ENCODE measurements at places on chromosomes 2 and 18.
A peak's percentile ranks its signal among the peaks of the same experiment; 100 is the strongest.

- DNase-seq: peak; percentile 23
Observed at GRCh38 chr2:88545118-88545517, 82.1 kb downstream of the EIF2AK3 start.

- no peak for DNase-seq
Observed at GRCh38 chr2:172098650-172099471, 3.8 kb downstream of the DLX2 start.

- DNase-seq: no peak
Observed at GRCh38 chr18:45775743-45776142, 49.7 kb upstream of the SIGLEC15 start.

DNA sequence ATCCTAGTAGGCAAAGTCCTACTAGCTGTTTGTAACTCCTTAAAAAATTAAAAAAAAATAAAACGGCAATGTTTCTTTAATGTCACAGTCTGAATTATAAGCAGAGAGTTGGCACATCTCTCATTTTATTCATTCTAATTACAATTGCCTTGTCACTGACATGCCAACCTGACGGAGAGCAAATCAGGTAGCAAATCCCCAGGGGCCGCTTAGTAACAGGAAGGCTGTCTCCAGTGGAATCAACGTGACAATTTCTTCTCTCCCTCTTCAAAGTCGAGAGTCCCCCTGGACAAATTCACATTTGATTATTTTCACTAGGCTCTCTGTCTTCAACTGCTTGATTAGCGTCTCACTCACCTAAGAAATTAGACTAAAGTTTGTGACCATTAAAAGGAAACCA lies 1598.9 kb upstream of the PIK3C3 start:
- no peak for DNase-seq

- no peak for DNase-seq
Observed at GRCh38 chr2:57444752-57445430, 601.7 kb upstream of the VRK2 start.

- no peak for DNase-seq
Observed at GRCh38 chr18:9824474-9824832, 61.3 kb upstream of the TXNDC2 start.

DNA sequence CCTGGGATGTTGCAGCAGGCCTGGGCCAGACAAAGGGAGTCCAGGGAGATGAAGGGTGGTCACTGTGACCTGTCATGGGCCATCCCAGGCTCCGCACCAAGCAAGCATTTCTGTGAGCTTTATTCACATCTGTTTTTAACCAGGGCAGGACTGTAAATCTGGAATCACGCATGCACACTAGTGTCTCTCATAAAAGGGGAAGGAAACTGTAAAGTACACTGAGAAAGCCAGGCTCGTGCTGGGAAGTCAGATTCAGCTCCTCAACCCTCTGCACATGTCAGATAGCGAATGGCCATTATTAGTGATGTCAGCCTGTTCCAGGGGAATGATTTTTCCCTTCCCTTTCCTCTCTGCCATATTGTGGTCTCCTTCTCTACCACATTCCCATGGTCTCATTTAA lies 818.6 kb upstream of the RAB6C start:
- DNase-seq: no peak

DNA sequence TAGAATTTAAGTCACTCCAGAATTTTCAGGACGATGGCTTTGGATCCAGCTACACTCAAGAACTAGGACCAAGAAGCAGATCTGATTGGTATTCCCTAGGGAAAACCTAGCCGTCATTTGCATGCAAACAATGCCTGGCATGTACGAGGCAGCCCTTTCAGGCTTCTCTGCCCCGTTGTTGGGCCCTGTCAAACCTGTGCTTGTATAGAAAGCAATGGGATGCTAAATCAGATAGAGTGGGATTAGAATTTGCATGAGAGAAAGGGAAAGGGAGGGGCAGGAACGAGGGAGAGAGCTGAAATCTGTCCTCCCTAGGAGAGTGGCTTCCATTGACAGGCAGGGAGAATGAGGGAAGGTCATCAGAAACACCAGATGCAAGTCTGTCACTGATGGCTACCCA lies 28.6 kb downstream of the ARID5A start:
- DNase-seq: no peak

GRCh38 chr2:174263997-174264396 lies 15.7 kb upstream of the OLA1 start:
- DNase-seq: no peak

GRCh38 chr2:172438741-172439508 lies 11.5 kb downstream of the ITGA6 start:
- no peak for DNase-seq

- DNase-seq: no peak
Observed at GRCh38 chr2:10759151-10759714, 37.8 kb downstream of the ATP6V1C2 start.

GRCh38 chr2:230319211-230319862 lies 7.7 kb upstream of the SP140L start:
- no peak for DNase-seq

GRCh38 chr2:178238154-178238521 lies 43.8 kb downstream of the OSBPL6 start:
- no peak for DNase-seq

- DNase-seq: no peak
Observed at GRCh38 chr2:148338541-148338940, 306.0 kb upstream of the EPC2 start.

- DNase-seq: no peak
Observed at GRCh38 chr18:48033790-48034650, 103.6 kb upstream of the SMAD2 start.

DNA sequence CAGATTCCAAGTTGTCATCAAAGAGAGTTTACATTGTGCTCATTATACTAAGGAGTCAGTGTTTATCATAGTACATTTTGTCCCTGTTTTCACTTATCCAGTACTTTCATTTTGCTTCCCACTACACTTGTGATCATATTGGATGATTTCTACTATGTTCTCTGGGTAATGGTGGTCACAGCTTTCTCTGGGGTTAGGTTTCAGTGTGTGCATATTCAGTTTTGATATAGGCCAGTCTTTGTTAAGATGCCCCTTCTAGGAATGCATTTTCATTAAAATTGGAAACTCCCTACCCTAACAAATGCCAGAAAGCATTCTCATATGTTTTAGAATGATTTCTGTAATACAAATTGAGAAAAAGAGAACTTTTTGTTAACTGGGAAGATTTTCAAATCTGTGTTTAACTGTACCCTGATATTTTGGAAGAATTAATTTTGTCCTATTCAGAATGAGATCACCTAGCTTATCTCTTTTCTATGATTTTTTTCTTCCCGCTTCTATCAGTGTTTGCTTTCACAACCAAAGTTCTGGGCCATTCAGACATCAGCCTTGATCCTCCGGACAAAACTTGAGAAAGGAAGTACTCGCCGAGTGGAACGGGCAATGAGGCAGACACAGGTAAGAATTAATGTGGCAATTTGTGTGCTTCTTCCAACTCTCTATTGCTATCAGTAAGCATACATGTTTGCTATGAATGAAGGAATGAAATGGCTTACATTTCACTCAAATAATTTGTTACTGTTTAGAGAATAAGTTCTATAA lies 74.6 kb downstream of the TTC27 start:
- no peak for DNase-seq

DNA sequence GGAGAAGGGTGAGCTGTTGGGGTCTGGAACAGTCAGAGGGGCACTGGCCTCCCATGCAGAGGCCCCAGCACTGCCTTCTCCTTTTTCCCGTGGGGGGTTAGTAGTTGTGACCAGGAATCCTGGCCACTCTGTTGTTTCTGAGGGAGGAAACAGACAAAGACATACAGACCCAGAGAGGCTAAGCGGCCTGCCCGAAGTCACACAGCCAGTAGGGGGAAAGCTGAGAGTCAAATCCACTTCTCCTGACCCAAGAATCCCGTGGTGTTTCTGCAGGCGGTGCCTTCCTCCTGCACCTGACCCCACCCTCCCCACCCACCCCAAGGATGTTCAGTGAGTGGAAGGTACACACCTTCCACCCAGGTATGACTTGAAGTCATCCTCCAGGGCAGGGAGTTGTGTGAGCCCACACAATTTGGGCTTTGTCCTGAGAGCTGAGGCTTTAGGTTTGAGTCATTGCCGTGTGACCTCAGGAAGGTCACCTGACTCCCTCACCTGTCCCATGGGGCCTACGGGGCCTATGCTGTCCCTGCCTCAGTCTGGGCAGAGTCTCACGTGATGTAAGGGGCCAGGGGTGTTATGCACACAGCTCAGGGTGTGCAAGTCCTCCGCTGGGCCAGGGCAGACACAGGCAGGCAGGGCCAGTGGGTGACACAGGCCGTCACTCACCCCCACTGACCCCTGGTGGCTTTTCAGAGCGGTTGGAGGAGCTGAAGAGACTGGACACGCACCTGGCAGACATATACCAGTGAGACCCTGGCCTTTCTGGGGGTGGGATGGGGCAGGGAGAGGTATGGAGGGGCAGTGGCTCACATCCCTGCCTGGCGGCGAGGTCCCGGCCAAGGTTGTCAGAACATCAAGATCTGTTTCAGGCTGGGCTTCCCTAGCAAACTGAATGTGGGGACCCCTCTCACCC lies 5.0 kb downstream of the NT5DC4 start:
- no peak for DNase-seq

DNA sequence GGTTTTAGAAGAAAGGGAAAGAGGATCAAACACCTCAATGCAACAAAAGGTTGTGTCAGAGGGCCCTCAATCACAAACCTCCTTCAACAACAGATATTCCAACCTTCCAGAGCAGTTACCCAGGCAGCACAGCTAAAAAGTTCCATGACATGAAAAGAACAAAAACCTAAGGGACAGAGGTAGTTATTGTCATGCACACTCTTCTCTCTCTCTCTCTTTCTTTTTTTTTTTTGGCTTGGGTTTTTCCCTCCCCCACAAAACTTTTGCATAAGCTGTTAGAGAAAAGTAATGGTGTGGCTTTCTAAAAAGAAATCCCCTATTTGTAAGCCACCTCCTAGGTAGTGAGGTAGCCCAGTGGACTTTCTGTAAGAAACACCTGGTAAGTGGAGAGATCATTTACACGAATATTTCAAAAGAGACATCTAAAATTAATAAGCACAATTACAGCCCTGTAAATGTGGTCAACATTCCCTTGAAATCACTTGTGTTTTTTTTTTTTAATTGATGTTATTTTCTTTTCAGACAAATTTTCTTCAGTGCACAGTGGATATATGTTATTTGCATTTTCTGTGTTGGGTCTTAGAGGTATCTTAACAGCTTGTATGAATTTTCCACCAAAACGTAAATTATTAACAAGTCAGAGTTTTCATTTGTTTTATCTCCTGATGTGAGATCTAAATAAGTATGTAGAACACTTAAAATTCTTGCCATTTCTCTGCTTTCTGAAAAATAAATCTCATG lies 48.4 kb downstream of the ZEB2 start:
- no peak for DNase-seq

DNA sequence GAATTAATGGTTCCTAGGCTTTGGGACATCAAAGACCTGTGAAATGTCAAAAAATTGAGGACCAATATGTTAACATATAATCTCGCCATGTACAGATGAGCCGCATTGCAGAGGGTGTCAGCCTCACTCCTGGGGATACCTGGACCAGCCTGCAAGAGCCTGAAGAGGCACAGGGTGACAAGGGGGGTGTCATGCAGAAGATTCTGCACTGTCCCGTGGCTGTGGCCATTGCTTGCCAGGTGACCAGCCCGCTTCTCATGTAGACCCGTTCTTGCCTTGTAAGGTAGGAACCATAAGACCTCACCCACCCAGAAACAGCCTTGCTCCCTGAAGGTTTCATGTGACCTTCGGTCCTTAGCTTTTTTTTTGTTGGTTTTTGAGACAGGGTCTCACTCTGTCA lies 37.5 kb downstream of the TMEM37 start:
- no peak for DNase-seq

DNA sequence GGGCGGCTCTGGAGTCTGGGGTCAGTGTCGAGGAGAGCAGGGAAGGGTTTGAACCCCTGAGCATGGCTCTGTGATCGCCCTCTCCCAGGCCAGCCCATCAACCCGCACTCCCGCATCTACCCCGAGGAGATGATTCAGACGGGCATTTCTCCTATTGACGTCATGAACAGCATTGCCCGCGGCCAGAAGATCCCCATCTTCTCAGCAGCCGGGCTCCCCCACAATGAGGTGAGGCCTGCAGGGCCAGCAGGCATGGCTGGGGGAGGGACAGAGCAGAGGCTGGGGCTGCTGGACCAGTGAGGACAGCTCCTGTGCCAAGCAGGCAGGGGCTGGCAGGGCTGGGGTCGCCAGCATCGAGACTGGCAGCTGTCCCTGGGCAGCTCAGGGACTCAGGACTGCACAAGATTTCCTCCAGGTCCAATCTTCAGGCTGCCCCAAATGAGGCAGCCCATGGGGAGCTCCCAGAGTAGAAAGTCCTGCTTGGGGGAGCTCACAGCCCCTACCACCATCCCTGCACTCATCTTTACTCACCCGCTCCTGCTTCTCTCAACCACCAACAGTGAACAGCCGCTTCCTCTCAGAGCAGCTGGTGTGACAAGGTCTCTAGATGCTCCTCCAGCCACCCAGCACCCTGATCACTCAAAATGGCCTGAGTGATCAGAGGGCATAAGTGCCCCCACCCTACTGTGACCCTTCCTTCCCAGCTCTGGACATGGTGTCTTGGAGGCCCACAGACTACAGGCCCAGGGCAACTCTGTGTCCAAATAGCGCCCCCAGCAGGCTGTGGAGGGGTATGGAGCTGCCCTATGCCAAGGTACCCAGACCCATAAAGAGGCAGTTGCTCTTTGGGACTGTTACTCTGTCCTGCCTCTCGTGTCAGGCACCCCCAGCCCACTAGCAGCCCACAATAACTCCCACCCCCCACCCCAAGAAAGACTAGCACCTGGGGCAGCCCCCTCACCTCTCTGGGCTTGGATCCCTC lies 18.3 kb upstream of the ANKRD53 start:
- DNase-seq: no peak

DNA sequence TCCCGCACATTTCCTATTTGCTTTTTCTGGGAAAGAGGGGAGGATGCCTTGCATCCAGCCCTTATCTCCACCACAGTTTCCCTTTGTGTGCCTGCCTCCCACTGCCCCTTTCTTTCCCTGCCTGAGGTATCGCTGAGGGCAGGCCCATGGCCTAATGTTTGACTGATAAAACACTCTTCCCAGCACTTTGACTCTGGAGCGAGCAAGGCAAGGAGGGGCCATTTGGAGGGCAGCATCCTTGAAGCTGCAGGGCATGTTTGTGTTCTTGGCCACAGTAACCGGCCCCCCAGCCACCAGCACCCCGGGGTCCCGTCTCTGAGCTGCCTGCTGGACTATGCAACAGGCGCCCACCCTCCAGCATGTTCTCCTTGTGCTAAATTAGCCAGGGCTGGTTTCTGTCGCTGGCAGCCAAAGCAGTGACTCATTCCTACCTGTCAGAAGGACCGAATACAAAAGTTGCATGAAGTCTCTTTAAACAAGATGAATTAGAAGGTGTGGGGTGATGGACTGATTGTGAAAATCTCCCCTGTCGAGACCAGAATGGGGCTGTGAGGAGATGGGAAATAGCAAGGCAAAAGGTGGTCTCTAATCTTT lies 50.7 kb downstream of the BCL2L11 start:
- no peak for DNase-seq

DNA sequence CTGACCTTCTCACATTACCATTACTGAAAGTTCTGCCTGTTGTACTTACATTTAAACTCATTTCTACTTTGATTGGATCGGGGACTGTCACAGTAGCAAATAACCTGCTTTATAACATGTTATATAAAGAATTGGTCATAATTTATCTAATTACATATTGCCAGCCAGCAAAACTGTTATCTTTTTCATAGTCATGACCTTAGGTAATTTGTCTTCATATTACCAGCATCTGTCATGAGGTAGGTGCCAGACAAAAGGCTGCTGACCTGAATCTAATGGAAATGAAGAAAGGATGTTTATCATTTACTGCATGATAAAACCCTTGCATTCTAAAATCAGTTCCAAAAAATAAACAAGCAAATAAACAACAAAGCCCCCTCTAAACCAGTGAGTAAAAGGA lies 89.4 kb upstream of the LRP1B start:
- DNase-seq: no peak

- DNase-seq: no peak
Observed at GRCh38 chr2:152738438-152738837, 20.0 kb downstream of the ARL6IP6 start.

- no peak for DNase-seq
Observed at GRCh38 chr2:25698752-25699151, 25.4 kb upstream of the DTNB start.
